ENCODE measurements at places on chromosomes 2 and 18.

DNA sequence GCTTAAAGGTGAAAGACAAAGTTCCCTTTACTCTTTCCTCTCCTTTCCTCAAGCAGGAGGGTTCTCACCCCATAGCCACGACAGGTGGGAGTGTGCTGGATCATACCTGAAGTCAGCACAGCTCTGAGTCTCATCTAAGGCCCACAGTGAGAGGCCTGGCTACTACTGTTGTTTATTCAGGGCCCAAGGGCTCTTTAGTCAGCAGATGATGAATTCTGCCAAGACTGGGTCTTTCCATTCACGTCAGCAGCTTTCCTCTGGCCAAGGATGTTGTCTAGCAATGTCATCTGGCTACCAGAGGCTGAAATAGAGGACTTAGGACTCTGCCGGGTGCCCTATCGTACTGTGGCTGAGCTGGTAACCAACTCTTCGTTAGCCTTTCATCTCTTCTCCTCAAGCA lies 308.4 kb upstream of the THUMPD2 start:
- DNase-seq: no peak

GRCh38 chr2:46647766-46648742 lies 168.7 kb downstream of the TMEM247 start:
- DNase-seq: no peak

DNA sequence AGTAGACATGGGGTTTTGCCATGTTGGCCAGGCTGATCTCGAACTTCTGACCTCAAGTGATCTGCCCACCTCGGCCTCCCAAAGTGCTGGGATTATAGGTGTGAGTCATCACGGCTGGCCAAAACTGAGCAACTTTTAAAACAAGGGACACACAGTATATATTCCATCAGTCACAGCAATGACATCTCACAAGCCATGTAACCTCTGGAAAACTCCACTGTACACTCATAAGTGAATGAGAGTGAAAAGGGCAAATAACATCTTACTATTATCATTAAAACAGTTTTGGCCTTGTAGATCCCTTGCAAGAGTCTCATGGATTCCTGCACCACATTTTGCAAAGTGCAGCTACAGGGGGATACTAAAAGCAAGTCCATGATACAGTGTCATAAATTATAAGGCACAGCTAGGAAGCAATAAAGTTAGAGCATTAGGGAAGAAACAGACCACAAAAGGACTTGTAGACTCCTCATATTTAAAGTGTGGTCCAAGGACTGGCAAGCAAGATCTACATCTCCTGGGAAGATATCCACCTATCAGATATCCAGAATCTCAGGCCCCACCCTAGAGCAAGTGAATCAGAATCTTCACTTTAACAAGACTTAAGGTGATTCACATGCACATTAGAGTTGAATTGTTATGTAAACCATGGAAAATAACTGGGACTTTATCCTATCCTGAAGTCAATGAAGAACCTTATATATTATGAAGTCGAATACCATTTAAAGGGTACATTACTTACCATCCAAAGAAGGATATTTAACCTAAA lies 5.7 kb downstream of the SMC6 start:
- DNase-seq: no peak

DNA sequence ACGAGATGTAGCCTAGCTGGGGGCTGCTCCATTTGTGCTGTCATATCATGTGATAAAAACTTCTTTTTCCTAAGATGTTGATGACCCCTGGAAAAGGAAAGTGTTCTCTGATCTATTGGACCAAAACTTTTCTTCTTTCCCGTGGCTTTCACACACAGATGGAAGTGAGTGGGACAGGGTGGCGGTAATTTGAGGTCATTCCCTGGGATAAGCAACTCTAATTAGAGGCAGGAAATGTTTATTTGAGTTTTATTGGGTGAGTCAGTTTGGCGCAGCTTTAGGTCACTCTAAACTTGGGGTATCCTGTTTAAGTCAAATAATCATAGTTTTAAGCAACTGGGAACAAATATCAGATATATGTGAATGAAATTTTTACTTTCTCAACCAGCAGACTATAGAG lies 221.0 kb upstream of the EPAS1 start:
- DNase-seq: no peak

GRCh38 chr2:2016651-2017311 lies 272.5 kb upstream of the PXDN start:
- DNase-seq: no peak

DNA sequence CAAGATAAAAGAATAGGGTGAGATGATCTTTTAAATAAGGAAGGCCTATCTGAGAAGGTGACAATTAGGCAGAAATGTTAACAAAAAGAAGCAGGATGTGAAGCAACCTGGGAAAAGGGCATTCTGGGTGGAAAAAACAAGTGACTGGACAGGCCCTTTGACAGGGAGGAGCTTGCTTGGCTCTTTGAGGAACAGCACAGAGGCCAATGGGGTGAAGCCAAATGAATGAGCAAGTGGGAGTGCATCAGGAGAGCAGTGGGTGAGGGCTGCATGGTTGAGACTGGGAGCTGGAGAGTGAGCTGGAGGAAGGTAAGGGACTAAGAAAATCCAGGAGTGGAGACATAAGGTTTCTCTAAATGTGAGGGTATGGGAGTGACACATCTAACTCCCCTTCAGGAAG lies 126.9 kb downstream of the TDRD15 start:
- no peak for DNase-seq

DNA sequence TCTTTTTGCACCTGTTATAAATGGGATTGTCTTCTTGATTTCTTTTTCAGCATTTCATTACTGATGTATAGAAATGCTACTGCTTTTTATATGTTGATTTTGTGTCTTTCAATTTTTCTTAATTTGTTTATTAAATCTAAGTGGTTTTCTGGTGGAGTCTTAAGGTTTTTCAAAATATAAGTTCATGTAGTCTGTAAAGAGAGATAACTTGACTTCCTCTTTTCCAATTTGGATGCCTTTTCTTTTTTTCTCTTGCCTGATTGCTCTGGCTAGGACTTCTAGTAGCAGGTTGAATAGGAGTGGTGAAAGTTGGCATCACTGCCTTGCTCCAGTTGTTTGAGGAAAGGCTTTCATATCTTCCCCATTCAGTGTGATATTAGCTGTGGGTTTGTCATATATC lies 28.6 kb upstream of the GALNT5 start:
- no peak for DNase-seq

Data from heart right ventricle (tissue), 16 donors.